Activated T-helper 17 cell treated with anti-CD3 and anti-CD28 coated beads, Interleukin-2, amount 50 U/mL, for 72 hours (primary cell): ENCODE measurements at places on chromosomes 16 and 17.

DNA sequence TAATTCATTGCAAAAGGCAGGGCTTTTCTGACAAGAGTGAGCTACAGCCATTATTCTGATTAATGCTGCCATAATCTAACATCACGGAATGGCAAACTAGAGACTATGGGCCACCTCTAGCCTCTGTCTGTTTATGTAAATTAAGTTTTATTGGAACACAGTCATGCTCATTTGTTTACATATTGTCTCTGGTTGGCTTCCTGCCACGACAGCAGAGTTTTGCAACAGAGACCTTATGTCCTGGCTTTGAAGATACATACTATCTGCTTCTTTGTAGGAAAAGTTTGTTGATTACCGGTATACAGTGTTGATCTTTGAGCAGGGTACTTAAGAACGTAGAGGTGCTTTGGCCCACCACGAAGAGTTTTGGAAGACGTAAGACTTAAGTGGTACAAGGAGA lies 715.9 kb upstream of the RBFOX1 start:
- H3K4me1 ChIP-seq: no peaks in the 10 kb centered on the region
- no peaks in the 10 kb centered on the region for H3K27me3 ChIP-seq
- H3K36me3 ChIP-seq: no peaks in the 10 kb centered on the region
- H3K4me3 ChIP-seq: no peak overlapping the region
- no peak overlapping the region for H3K27ac ChIP-seq

DNA sequence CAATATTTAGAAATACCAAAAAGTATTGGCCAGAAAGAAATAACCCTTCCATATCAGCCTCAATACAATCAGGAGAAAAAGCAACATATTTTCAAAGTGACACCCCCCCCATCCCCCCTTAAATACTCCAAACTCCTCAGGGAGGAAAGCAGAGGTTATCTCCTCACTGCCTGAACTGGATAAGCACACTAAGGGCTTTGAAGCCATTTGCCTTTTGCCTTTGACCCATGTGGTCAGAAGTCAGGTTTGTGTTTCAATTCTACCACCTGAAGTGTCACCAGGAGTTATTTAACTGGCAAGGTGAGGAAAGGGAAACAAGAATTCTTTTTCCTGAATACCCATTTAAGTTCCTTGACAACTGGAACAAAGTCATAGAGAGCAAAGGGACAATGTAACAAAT lies 3.5 kb upstream of the VEZF1 start:
- H3K27me3 ChIP-seq: no peaks in the 10 kb centered on the region
- no peak overlapping the region for H3K4me3 ChIP-seq
- H3K27ac ChIP-seq: no peak overlapping the region
- no peak for ATAC-seq

DNA sequence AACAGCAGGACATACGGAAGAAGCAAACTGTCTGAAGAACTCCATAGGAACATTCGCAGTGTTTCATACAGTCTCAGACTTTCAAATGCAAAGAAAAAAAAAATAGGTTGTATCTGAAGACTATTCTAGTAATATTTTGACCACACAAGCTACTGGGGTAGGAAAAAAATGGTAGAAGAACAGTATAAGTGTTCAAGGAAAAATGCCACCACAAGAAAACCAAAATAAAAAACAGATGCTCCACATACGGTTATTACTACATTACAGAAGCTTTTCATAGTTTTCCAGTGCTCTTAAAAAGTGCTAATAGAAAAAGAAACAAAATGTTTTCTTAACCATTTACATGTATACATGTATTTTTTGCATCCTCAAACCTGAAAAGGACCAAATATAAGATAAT lies 3.7 kb downstream of the NCOR1 start:
- H3K4me3 ChIP-seq: peak overlapping the region; percentile 33
- no peak for ATAC-seq
- H3K27me3 ChIP-seq: no peaks in the 10 kb centered on the region
- no peak overlapping the region for H3K27ac ChIP-seq

GRCh38 chr16:83779886-83780285 lies 27.9 kb upstream of the HSBP1 start:
- H3K4me3 ChIP-seq: no peak overlapping the region
- no peaks in the 10 kb centered on the region for H3K4me1 ChIP-seq
- no peak overlapping the region for H3K27ac ChIP-seq
- H3K27me3 ChIP-seq: peaks cover 22% of the 10 kb centered on the region

GRCh38 chr17:13001991-13002615 lies 15.7 kb downstream of the ELAC2 start:
- no peaks in the 10 kb centered on the region for H3K4me1 ChIP-seq
- H3K4me3 ChIP-seq: no peak overlapping the region
- H3K36me3 ChIP-seq: peaks cover 48% of the 10 kb centered on the region
- no peaks in the 10 kb centered on the region for H3K27me3 ChIP-seq
